Stimulated activated CD8-positive, alpha-beta memory T cell treated with anti-CD3 and anti-CD28 coated beads, Interleukin-2, amount 100 ng/mL, for 1 hour (primary cell): ENCODE measurements at places on chromosomes 11 and 22.

GRCh38 chr11:16287630-16288280 is 68.6 kb downstream of the SOX6 start:
- no peak for DNase-seq

- DNase-seq = no peak
Measured at GRCh38 chr11:135069063-135069462, 657.0 kb upstream of the B3GAT1 start.

DNA sequence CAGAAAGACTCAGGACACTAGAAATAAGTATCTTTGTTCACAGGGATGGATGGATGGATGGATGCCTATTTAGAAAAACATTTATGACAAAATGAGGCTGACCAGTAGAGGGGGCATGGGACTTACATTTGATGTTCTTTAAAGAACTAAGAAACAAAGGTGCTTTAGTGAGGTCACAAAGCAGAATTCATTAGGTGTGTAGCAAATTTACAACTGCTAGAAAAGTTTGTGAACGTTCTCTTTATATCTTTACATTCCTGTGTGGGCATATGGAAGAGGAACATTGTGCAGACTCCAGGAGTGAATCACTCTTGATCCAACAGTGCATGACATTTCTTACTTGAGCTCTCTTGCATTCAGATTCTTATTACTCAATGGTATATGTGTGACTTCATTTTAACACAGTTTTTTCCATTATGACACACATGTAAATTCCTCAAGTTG is 15.8 kb upstream of the SIK2 start:
- DNase-seq = no peak

- no peak for DNase-seq
Measured at GRCh38 chr11:96614846-96615245, 225.0 kb downstream of the JRKL start.

- DNase-seq = no peak
Measured at GRCh38 chr11:85725510-85726258, 39.7 kb upstream of the CCDC89 start.

GRCh38 chr11:32790916-32791315 is 3.5 kb downstream of the CCDC73 start:
- no peak for DNase-seq

DNA sequence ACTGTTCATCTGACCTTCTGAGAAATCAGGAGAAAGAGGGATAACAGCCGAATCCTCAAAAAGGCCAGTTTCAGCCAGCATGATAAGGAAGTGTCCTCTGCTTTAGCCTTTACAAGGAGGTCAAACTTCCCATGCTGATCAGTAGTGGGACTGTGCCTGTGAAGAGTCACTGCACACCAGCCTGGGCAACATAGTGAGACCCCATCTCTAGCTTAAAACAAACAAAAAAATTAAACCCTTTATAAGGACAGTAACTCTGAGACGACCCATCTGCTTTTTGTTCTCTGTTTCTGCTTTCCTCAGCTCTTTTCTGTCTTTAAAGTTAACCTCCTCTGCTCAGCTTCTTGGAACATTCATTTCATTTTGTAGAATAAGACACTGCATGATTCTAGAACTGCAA is 49.7 kb downstream of the SCGB1A1 start:
- no peak for DNase-seq

DNA sequence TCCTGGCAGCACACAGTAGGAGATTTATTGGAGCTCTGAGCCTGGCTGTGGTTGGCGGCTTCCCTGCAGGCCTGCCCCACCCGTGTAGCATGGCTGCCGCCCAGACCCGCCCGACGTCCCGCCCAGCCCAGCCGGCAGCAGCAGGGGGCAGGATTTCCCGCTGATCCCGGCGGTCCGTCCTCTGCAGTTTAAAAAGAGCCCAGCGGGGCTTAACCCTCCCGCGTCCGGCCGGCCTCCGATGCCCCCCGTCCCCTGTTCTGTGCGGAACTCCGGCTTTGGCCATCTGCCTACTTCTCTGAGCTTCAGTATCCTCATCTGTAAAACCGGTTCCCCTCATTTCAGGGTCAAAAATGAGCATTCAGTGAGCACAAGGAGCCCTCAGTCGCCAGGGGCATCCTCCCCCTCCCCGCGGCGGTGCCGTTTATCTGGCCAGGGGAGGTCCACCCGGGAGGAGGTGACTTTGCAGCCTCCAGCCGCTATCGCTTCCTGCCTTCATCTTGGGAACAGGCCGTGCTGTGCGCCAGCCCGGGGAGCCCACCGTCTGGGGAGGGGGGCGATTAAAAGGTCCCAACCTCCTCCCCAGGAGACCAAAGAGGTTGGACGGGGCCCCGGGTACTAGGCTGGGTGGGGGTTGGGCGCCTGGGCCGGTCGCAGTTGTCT is at the start of gene GAS2L1:
Gene GAS2L1, plus strand, starts transcription at position 476 of the 660 bp plus-strand sequence. CDS start 1,456 bp downstream, outside the sequence.
- no peak for DNase-seq

DNA sequence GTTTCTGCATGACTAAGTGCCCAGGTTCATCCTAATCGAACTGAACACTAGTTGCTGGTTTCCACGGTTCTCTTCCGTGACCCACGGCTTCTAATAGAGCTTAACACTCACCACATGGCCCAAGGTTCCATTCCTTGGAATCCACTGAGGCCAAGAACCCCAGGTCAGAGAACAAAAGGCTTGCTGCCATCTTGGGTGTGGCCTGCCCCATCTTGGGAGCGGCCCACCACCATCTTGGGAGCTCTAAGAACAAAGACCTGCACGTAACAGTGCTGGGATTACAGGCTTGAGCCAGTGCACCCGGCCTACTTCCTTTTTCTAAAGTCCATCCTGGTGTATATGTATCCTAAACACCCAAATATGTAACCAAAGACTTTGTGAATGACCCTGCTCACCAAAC is 68.8 kb downstream of the SLC35F2 start:
- DNase-seq = no peak

DNA sequence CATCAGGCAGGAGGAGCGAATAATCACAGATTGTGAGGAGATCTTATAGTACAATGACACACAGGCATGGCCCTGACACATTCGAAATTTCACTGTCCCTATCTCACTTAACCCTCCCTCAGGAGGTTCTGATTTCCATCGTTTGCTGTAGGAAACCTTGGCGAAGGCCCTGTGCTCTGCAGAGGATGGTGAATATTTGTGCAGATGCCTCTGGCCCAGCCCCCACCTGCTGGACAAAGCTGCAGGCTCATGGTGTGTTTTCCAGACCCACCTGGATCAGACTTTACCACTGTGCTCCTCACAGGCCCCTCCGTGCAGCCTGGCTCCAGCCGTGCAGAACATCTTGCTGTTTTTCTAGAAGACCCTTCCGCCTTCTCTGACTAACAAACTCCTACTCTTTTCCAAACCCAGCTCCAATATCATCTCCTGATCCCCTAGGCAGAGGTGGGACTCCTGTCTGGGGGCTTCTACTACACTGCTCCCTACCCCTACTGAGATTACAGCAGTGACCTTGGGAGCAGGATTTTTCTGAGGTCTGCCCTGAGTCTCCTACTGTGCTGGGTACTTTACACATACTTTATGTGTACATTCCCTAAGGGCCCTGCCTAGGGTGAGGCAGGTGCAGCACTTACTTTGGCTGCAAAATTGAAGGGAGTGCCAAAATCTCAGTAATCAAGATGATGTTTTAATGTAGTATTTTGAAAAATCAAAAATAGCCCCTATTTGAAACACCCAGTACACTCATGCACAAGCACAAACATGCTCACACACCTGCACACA is 412.7 kb downstream of the SOX6 start:
- DNase-seq = no peak

GRCh38 chr11:35647421-35648093 is 15.0 kb upstream of the TRIM44 start:
- DNase-seq = no peak

- no peak for DNase-seq
Measured at GRCh38 chr22:39439170-39439569, 17.6 kb upstream of the MGAT3 start.

GRCh38 chr11:12330485-12331231 is 46.7 kb upstream of the PARVA start:
- DNase-seq = no peak

- DNase-seq = no peak
Measured at GRCh38 chr22:27647540-27647939, 154.0 kb downstream of the MN1 start.
